ENCODE measurements at places on chromosomes 2 and 18.
A peak's percentile ranks its signal among the peaks of the same experiment; 100 is the strongest.

DNA sequence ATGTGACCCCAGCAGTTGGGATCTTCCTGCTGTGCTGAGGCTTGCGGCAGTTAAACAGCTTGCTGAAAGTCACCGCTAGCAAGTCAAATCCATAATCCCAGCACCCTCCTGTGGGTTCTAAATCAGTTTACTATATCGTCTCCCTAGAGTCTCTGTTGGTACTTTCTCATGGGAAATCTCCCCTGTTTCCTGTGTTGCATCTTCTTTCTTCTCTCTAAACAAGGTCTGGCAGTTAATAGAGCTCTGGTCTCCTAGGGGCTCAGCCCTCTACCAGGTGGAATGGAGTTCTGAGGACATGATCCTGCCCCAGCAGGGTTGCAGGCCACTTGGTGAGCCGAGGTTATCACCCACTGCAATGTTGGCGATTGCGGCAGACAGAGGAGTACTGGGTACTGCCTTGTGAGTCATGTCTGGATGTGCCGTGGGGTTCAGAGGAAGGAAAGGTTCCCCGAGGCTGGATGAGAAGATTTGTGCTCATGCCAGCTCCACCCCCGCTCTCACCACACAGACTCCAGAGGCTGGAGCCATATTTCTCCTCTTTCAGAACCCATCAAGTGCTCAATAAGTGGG is 59.4 kb upstream of the SIX2 start:
- no peak for DNase-seq

DNA sequence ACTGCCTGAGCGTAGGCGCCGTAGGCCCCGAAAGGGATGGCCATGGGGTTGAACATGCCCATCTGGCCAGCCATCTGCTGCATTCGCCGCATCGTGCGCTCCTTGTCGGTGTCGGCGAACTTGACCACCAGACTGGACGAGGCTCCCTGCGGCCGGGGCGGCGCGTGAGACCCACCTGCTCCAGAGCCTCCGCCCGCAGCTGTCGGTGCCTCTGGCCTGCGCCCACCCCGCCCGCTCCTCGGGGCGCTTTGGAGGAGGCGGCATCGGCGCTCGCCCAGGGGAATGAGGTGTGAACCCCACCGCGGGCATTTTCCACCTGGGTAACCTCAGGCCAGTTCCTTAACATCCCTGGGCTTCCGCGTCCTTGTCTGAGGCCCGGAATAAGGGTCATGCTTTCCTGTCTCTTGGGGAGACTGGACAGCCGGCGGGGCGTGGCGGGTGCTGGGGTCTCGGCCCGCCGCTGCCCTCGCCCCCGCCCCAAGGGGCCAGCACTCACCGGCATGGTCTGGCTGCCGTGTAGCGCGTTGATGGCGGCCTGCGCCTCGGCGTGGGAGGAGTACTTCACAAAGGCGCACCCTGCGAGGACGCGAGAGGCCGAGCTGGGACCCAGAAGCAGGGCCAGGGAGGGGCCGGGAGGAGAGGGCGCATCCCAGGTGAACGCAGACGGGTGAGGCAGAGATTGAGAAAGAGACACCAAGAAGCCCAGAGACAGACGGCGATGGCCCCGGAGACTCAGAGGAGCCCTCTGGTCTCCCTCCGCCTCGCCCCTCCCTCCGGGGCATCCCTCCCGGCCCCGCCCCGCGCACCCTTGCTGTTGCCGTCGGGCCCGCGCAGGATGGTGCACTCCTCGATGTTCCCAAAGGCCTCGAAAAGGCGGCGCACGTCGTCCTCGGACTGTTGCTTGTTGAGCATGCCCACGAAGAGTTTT is 291.0 kb downstream of the CELF4 start:
- no peak for DNase-seq

DNA sequence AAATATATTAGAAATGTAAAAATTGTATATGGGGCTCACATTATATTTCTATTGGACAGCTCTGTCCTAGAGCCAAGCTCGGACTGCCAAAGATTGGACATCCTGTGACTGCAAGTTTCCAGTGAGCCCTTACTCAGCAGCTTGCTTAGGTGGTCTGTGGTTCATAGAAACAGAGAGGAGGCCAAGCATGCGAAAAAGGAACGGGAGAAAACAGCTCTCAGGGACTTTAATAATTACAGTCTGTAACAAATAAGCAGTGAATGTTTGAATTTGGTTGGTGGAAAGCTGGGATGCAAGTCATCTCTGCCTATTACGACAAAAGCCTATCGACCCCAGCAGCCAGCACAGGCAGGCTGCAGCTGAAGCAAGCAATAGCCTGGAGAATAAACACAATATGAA is 35.6 kb downstream of the WIPF1 start:
- no peak for DNase-seq

- DNase-seq, result no peak
Measured at GRCh38 chr2:120591572-120591971, 144.1 kb upstream of the GLI2 start.

DNA sequence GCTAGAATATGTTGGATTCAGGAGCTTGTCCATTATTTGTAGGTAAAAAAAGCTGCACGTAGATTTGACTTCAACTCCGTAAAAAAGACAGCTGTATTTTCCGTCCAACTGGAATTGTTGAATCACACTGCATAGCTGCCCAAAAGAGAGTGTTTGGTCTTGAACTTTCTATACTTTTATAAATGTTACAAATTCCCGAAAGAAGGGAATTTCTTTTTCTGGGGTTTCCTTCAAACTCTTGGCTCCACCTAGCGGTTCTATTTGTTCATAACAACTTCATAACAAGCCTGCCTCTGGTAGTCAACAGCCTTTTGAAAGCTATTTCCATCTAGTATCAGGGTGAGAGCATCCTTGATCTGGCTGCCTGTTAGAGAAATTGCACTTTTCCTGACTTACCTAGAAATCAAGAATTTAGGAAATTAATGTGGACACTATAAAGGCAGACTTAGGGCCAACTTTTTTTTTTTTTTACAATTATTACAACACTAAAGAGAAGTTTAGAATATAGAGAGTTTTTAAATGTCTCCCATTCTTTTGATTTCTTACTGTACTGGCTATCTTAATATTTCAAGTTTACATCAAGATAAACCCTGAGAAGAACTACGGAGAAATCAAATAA is 48.1 kb downstream of the TMEM185B start:
- no peak for DNase-seq

GRCh38 chr2:425947-426346 is 138.1 kb upstream of the ALKAL2 start:
- DNase-seq, result no peak

DNA sequence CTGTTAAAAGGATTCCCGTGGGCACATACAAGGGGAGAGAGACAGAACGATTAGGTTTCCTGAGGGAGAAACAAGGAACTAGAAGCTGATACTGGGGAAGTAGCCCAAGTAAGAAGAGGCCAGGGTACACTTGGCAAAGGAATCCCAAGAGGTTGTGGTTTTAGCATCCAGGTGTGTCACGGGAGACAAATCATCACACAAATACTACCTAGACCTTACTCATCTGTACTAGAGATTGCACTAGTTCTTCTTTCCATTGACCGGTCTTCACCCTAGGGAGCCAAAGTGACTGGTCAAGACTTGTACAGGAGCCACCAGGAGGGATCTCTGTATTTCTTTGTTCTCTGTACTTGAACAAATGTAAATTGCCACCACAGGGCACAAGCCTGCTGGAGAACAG is 14.2 kb upstream of the NR4A2 start:
- DNase-seq, result no peak

- DNase-seq, result peak; percentile 10
Measured at GRCh38 chr18:21179590-21180220, 62.3 kb upstream of the GREB1L start.

DNA sequence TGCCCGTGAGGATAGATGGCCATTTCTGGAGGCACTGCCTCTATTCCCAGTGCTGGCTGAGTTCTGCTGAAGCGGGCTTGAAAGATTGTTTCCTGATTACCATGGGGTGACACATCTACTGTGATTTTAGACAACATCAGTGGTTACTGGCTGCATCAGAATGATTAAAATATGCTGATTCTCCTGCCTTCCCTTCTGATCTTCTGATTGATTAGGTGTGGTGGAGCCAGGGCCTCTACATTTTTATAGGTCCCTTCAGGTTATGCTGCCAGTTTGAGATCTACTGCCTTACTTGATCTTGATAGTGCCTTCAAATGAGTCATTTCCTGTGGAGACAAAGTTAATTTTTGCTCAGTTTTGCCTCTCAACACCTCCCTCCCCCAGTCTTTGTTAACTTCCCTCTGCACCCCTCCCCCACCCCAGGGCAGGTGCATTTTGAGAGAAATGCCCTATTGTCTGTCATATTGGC is 31.6 kb upstream of the SNORC start:
- peak; percentile 35 for DNase-seq

- peak; percentile 32 for DNase-seq
Measured at GRCh38 chr2:98730707-98731040, 258 bp downstream of the MGAT4A start.

DNA sequence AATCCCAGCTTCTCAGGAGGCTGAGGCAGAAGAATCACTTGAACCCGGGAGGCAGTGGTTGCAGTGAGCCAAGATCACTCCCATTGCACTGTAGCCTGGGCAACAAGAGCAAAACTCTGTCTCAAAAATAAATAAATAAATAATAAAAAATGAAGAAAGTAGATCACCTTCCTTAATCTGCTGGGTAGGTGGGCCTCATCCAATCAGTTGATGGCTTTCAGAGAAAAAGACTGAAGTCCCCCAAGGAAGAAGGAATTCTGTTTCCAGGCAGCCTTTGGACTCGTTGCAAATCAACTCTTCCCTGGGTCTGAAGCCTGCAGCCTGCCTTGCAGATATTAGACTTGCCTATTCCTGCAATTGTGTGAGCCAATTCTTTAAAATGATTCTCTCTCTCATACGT is 136.5 kb downstream of the TFCP2L1 start:
- DNase-seq, result no peak

DNA sequence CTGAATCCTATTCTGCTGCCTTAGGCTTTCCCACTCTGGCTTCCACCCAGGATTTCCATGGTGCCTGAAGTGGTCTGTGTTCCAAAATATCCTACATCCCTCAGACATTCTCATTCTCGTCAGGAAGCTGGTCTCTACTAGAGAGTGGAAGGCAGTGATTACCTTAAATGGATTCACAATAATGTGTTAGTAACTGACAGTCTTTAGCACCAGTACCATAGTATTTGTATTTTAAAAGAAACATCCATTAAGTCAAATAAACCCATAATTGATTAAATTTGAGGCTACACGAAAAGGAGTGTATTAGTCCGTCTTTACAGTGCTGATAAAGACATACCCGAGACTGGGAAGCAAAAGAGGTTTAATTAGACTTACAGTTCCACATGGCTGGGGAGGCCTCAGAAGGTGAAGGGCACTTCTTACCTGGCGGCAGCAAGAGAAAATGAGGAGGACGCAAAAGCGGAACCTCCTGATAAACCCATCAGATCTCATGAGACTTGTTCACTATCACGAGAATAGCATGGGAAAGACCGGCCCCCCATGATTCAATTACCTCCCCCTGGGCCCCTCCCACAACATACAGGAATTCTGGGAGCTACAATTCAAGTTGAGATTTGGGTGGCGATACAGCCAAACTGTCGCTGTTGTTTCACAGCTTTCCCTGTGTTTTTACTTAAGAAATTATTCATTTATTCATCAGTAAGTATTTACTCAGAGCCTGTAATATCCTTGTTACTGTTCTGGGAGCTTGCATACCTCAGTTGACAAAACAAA is 306.5 kb downstream of the STK39 start:
- no peak for DNase-seq

DNA sequence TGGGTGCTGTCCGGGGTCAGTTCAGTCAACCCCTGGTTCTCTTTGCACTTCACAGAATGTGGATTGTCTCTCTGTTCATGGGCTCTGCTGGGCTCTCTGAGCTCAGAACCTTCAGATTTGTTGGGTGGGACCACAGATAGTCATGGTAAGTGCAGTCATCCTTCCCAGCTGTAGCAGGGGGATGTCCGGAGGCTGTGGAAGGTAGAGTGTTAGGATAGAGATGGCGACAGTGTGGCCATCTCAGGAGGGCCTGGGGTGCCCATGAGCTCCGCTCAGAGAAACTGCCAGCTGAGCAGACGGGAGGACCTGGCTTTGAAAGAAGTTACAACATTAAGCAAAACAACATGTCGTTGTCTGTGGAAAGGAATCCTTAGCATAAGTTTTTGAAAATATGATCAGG is 149.8 kb downstream of the FAM210A start:
- no peak for DNase-seq

- DNase-seq, result no peak
Measured at GRCh38 chr2:229226382-229226781, 44.7 kb downstream of the PID1 start.

- DNase-seq, result no peak
Measured at GRCh38 chr2:229296016-229296415, 24.9 kb upstream of the PID1 start.

DNA sequence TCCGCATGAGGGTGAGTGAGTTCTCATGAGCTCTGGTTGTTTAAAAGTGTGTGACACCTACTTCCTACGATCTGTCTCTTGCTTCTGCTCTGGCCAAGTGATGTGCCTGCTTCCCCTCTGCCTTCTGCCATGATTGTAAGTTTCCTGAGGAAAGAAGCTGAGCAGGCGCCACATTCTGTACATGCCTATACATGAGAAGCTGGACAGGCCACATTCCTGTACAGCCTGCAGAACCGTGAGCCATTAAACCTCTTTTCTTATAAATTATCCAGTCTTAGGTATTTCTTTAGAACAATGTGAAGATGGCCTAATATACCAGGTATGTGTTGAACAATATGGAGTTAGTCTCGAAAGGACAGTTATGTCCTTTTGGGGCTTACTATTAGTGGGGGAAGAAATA is 281.0 kb downstream of the ALK start:
- DNase-seq, result no peak

- no peak for DNase-seq
Measured at GRCh38 chr18:10530852-10531251, 5.0 kb downstream of the NAPG start.

DNA sequence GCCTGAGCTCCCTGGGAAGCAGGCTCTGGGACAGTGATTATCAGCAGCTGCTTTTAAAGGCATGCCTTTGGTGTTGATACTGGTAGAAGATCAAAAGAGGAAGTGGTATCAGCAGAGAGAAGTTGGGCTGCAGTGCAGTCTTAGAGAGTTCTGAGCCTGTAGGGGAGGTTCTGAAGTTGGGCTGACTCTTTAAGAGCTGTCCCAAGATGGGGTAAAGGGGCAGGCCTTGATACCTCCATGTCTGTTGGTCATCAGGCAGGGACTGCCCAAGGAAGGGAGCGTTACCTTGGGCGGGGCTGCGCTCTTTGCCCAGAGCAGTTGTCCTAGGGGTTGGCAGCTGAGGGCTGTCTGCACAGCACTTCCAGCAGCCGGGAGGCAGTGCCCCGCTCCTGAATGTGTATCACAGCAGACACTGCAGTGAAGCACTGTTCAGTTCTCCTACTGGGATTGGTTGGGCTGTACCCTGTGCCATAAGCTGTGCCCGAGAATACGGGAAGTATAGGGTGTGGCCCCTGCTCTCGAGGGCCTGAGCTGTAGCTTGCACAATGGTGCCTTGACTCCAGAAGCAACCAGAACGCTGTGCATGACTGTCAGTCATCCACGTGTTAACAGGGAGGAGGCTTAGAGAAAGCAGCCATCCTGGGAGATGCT is 177.0 kb downstream of the CTIF start:
- DNase-seq, result no peak

DNA sequence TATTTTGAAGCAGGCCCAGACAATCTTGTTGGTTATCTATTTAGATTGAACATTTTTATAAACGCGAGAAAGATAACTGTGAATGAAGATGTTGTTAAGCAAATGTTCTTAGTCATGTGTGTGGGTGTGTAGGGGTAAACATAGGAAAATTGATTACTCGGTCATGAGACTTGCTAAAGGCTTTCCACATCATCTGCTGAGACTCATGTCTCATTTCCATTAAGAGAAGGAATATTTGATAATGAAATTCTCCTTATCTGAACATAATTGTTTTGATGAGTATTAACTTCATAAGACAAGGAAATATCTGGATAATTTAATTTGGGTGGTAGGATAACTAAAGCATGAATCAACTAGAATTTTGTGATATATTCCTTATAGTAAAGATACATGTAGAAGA is 19.7 kb downstream of the CCDC102B start:
- DNase-seq, result no peak
